ENCODE measurements at places on chromosomes 1 and 21. TPM values are rescaled to one million over a fixed set of nuclear protein-coding genes. Genes with fewer than 3 reads are reported as not detected.

DNA sequence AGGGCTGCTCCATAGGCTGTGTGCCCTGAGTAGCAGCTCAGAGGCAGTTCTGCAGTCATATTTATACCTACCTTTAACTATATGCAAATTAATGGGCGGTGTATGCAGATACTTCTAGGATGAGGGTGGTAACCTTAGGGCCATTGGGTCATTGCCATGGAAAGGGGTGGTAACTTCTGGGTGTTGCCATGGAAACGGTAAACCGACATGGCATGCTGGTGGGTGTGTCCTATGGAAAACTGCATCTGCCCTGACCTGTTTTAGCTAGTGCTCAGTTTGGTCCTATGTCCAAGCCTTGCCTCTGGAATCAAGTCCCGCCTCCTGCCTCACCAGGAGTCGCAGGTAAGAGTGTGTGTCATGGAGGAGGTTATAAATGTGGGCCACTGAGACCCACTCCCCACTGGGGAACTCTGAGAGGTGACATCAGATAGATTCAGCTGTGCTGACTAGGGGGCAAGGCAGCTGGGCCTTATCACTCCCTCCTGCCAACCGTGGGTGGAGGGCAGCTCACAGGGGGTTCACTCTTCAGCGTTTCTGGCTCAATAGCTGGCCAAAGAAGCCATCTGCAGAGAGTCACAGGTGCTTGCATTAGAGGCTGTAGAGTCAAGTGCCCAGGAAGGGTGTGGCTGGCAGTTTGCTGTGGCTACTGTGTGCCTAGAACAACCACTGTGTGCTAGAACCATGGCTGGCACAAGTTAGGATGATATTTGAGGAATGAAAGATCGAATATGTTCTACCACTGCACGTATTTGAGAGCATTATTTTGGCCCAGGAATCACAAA, 19.0 kb downstream of the BACE2 start:
- no peak overlapping the region for H3K27ac ChIP-seq
- DNase-seq: no peak
- H3K27me3 ChIP-seq: peaks cover 2% of the 10 kb centered on the region
- H3K4me3 ChIP-seq: no peak overlapping the region
- H3K36me3 ChIP-seq: no peaks in the 10 kb centered on the region
- H3K4me1 ChIP-seq: no peaks in the 10 kb centered on the region

DNA sequence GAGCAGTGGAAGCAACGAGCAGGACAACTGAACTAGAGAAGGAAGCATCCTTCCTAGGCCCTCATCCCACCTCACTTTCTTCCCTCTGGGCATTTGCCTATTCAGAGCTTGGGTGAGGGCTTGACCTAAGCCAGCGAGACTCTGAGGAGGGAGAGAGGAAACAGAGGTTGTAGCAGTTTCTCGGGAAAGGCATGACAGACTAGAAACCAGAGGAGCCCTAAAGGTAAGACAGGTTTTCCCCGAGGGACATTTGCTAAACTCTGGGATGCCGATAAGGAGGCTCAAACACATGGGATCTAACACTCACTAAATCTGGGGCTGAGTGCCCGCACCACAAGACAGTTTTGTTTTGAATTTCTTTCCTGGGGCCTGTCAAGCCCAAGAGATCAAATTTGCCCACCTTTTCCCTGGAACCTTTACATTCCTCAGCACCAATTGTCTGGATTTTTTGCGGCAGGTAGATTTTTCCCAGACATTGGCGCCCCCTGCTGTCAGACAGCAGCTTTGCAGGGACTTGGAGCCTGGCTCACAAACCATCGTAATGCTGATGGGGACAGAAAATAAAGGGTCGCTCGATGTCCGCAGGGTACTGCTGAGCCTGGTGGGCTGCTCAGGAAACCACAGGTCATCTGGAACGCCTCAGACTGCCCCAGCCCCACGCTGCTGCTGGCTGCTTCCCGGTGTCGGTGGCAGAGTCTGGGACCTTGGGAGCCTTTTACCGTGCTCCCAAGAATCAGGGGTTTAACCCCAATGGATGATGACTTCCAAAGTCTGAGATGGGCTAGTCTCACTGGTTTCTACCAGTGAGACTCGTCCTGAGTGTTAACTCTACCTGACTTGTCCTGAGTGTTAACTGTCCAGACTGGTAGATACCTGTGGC, 23.4 kb upstream of the TSPAN2 start:
- H3K4me1 ChIP-seq: peaks cover 8% of the 10 kb centered on the region
- no peaks in the 10 kb centered on the region for H3K36me3 ChIP-seq
- H3K27me3 ChIP-seq: no peaks in the 10 kb centered on the region
- DNase-seq: peak; percentile 56
- no peak overlapping the region for H3K4me3 ChIP-seq

DNA sequence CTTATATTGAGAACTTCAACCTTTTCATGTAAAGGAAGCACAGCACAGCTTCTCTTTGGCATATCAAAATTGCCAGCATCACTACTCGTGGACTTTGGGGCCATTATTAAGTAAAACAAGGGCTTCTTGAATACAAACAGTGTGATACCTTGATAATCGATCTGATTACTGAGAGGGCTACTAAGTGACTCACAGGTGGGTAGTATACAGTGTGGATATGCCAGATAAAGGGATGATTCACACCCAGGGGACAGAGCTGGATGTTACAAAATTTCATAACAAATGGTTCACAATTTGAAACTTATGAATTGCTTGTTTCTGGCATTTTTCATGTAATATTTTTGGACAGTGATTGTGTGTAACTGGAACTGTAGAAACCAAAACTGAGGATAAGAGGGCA, 15.4 kb downstream of the HDAC1 start:
- H3K27ac ChIP-seq: peak overlapping the region; percentile 32
- DNase-seq: no peak
- peaks cover 58% of the 10 kb centered on the region for H3K4me1 ChIP-seq

- no peak overlapping the region for H3K27ac ChIP-seq
- no peak overlapping the region for H3K4me3 ChIP-seq
- peaks cover 31% of the 10 kb centered on the region for H3K4me1 ChIP-seq
- peaks cover 14% of the 10 kb centered on the region for H3K36me3 ChIP-seq
- no peaks in the 10 kb centered on the region for H3K27me3 ChIP-seq
These were observed 3.7 kb downstream of the TRIM46 start for GRCh38 chr1:155177192-155177917.

DNA sequence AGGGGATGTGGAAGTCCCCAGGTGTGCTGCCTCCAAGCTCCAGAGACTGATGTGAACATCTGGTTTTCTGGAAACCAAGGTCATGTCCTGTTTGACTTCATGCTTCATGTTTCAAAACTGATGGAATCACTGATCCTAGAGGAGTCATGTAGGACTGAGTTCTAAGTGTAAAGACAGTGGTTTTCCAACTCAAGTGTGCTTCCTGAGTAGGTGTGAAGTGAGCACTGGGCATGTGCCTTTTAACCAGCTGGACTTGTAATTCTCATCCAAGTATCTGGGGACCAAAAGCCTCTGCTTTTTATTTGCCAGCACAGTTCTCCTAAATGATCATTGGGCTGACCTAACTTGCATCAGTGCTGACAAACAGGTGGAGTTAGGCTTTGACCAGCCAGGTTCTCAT, 36.9 kb downstream of the ABCA4 start:
- H3K4me3 ChIP-seq: no peak overlapping the region
- H3K36me3 ChIP-seq: no peaks in the 10 kb centered on the region
- peaks cover 6% of the 10 kb centered on the region for H3K27me3 ChIP-seq
- no peak overlapping the region for H3K27ac ChIP-seq
- no peaks in the 10 kb centered on the region for H3K4me1 ChIP-seq
- DNase-seq: no peak

GRCh38 chr1:30732277-30732996, 9.1 kb upstream of the MATN1 start:
- H3K27me3 ChIP-seq: no peaks in the 10 kb centered on the region
- no peak overlapping the region for H3K4me3 ChIP-seq
- peaks cover 22% of the 10 kb centered on the region for H3K4me1 ChIP-seq
- no peak for DNase-seq
- H3K36me3 ChIP-seq: peaks cover 42% of the 10 kb centered on the region

- no peak for DNase-seq
- no peaks in the 10 kb centered on the region for H3K36me3 ChIP-seq
- no peaks in the 10 kb centered on the region for H3K27me3 ChIP-seq
- H3K4me1 ChIP-seq: peaks cover 11% of the 10 kb centered on the region
These were observed 99.7 kb downstream of the HIVEP3 start for GRCh38 chr1:41819069-41819468.

GRCh38 chr1:248810727-248811513, 14.8 kb downstream of the SH3BP5L start:
- DNase-seq: no peak
- no peak overlapping the region for H3K27ac ChIP-seq
- no peak overlapping the region for H3K4me3 ChIP-seq
- H3K36me3 ChIP-seq: peaks cover 25% of the 10 kb centered on the region
- no peaks in the 10 kb centered on the region for H3K4me1 ChIP-seq
- no peaks in the 10 kb centered on the region for H3K27me3 ChIP-seq

DNA sequence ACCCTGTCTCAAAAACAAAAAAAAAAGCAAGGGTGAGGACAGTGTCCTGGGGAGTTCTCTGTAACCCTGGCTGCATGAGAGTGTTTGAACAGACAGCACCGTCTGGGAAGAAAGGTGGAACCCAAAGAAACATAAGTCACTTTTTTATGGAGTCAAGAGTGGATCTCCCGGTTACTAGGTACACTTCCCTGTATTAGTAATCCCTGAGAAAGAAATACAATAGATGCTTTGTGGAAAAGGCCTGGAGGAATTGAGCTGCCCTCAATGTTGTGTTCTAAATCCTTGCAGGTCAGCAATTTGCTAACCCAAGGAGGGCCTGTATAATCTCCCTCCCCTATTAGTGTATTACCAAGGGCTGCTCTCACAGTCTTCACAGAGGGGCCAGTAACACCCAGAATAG, 16.6 kb downstream of the DEGS1 start:
- H3K4me1 ChIP-seq: peaks cover 6% of the 10 kb centered on the region
- no peak overlapping the region for H3K27ac ChIP-seq
- no peak overlapping the region for H3K4me3 ChIP-seq
- peaks cover 3% of the 10 kb centered on the region for H3K36me3 ChIP-seq
- no peaks in the 10 kb centered on the region for H3K27me3 ChIP-seq

- peak overlapping the region; percentile 94 for H3K27ac ChIP-seq
- peak overlapping the region; percentile 99 for H3K4me3 ChIP-seq
- DNase-seq: peak; percentile 64
- H3K27me3 ChIP-seq: no peaks in the 10 kb centered on the region
These were observed 759 bp downstream of the AHCTF1 start for GRCh38 chr1:246930830-246931548.

DNA sequence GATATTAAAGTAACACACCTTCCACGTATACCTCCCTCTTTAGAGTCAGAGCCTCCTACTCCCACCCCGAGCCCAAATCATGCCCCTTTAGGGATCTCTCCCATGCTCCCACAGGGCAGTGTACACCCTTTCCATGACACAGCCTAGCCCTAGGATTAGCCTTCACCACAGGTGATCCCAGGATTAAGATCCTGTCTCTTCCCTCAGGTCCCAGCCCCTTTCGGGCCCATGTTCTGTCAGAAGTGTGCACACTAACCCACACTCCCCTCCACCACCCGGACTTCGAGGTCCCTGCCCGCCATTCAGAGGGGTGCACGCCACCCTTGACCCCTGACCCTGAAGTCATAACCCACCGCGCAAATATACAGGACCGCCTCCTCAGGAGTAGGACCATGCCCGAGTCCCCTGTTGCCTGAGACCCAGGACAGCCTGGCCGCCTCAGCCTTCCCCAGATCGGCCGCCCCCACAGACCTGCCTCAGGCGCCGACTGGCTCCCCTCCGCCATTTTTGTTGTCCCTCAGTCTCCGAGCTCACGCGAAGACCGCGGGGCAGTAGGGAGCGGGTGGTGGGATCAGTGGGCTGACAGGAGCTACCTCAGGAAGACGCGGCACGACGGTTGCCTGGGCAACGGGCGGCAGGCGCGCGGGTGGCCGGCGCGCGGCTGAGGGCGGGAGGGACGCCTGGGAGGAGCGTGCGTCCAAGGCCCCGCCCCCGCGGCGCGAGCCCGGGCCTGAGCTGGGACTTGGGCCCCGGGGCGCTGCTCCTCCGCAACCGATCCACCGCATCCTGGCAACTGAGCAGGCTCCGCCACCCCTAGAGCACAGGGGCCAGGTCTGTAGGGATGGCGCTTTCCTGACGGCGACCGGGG, at the start of gene AGBL4:
TSS of gene AGBL4 (minus strand) at position 663 of the 868 bp plus-strand sequence.
- H3K36me3 ChIP-seq: no peaks in the 10 kb centered on the region
- H3K27me3 ChIP-seq: peaks cover 16% of the 10 kb centered on the region
- H3K4me1 ChIP-seq: peaks cover 4% of the 10 kb centered on the region
- peak; percentile 11 for DNase-seq

DNA sequence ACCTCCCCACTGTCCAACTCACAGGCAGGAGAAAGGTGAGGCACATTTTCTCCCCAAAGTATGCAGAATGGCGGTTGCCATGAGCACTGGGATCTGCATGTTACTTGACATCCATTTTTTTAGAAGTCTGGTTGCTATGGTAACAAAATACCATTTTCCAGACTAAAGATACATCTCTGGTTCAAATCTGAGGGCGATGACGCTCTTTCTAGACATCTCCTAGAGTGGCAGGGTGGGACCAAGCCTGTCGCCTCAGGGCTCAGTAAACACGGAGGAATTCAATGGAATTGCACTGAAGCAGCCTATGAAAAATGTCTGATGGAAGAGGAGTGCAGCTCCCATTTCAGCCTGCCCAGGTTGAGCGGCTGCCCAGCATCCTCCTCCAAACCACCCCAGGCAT, 21.5 kb upstream of the FAM43B start:
- no peak overlapping the region for H3K27ac ChIP-seq
- no peaks in the 10 kb centered on the region for H3K4me1 ChIP-seq
- H3K27me3 ChIP-seq: peaks cover 34% of the 10 kb centered on the region

GRCh38 chr1:14413819-14414490, 184.5 kb upstream of the KAZN start:
- no peak overlapping the region for H3K4me3 ChIP-seq
- H3K27ac ChIP-seq: no peak overlapping the region
- H3K36me3 ChIP-seq: no peaks in the 10 kb centered on the region
- DNase-seq: no peak
- H3K27me3 ChIP-seq: no peaks in the 10 kb centered on the region

GRCh38 chr1:74399249-74399648, 113.2 kb downstream of the LRRC53 start:
- H3K36me3 ChIP-seq: no peaks in the 10 kb centered on the region
- no peak overlapping the region for H3K27ac ChIP-seq
- no peak overlapping the region for H3K4me3 ChIP-seq
- H3K27me3 ChIP-seq: no peaks in the 10 kb centered on the region
- H3K4me1 ChIP-seq: no peaks in the 10 kb centered on the region

GRCh38 chr1:41655632-41656031, 171.1 kb upstream of the EDN2 start:
- peaks cover 58% of the 10 kb centered on the region for H3K36me3 ChIP-seq
- DNase-seq: no peak
- H3K4me3 ChIP-seq: no peak overlapping the region
- no peaks in the 10 kb centered on the region for H3K27me3 ChIP-seq

GRCh38 chr1:205798577-205798976, 14.4 kb downstream of the SLC41A1 start:
- H3K27me3 ChIP-seq: no peaks in the 10 kb centered on the region
- H3K36me3 ChIP-seq: peaks cover 15% of the 10 kb centered on the region
- peak overlapping the region; percentile 6 for H3K27ac ChIP-seq
- no peaks in the 10 kb centered on the region for H3K4me1 ChIP-seq
- H3K4me3 ChIP-seq: no peak overlapping the region

- H3K36me3 ChIP-seq: no peaks in the 10 kb centered on the region
- H3K4me3 ChIP-seq: no peak overlapping the region
- no peak for DNase-seq
- H3K27me3 ChIP-seq: peaks cover 2% of the 10 kb centered on the region
- no peak overlapping the region for H3K27ac ChIP-seq
- no peaks in the 10 kb centered on the region for H3K4me1 ChIP-seq
These were observed 120.1 kb upstream of the NR5A2 start for GRCh38 chr1:199907361-199907760.

The C1orf159 gene
- total RNA-seq: 20.3 TPM

The DEPDC1 gene
- 15.7 TPM for total RNA-seq

The ITLN1 gene
- not detected for total RNA-seq

The FMO5 gene
- total RNA-seq: 0.16 TPM

The FBLIM1 gene
- not detected for total RNA-seq

The LHX4 gene
- total RNA-seq: not detected

The MTMR11 gene
- total RNA-seq: 0.86 TPM

The SELE gene
- total RNA-seq: not detected

The HSPB7 gene
- total RNA-seq: not detected
